Hematopoietic multipotent progenitor cell (in vitro differentiated cells): ENCODE measurements at places on chromosomes 2 and 18.

DNA sequence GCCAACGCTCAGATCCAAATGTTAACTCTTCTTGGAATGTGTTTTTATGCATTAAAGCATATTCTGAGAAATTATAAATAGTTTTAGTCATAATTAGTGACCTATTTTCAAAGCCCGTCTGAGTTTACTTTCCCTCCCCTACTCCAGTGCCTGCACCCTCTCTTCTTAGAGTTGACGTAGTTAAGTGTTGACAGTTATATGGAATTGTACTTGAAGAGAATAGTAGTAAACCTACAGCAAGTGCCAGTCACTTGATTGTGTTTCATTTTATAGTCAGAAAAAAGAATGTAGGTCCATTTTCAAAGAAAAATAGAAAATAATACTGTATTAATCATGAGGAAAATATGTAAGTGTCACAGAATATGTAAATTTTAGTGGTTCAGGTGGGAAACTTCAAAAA lies 41.2 kb downstream of the ZCCHC2 start:
- no peak for DNase-seq

GRCh38 chr2:12116228-12116750 lies 369.9 kb downstream of the LPIN1 start:
- no peak for DNase-seq

- no peak for DNase-seq
Observed at GRCh38 chr2:191009541-191010374, 4.2 kb downstream of the STAT1 start.

- no peak for DNase-seq
Observed at GRCh38 chr18:36758623-36759022, 70.2 kb downstream of the TPGS2 start.

DNA sequence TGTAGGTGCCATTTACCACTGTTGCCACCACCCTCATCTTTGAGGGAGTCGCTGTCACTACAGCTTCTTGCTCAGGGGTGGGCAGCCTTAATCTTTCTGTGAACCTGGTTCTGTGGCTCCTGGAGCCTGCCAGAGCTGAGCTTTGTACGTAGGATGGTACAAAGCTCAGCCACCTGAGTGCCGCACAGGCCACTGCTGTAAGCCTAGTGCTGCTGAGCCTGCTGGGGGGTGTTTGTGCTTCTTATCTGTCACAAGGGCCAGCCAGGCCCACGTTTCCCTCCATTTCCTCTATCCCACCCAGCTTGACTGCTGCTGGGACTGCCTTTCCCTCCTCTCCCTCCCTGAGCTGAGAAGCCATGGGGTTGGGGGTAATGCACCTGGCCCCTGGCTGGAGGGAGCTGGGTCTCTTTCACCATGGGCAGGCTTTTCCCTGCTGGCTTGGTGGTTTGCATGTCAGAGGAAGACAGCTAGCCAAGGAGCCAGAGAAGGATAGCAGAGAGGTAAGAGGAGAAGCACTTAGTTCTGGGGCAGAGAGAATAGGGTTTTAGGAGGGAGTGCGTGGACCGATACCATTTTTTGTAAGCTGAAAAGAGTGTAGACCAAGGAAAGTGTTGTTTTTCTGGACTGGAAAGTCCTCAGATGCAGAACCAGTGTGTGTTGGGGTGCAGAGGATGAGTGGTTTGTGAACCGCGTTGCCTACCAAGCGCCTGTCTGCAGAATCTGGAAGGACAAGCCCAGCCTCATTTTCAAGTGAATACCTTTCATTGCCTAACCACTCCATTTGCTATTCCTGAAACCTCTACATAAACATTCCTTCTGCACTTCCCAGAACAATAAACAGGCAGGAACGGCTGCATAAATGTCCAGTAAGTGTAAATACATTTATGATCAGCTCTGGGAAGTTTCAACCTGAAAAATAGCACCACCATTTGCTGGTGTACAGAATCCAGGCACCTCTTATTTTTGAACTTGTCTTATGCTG lies 45.1 kb upstream of the FHL2 start:
- no peak for DNase-seq

GRCh38 chr2:125516496-125517109 lies 1139.4 kb upstream of the GYPC start:
- no peak for DNase-seq

DNA sequence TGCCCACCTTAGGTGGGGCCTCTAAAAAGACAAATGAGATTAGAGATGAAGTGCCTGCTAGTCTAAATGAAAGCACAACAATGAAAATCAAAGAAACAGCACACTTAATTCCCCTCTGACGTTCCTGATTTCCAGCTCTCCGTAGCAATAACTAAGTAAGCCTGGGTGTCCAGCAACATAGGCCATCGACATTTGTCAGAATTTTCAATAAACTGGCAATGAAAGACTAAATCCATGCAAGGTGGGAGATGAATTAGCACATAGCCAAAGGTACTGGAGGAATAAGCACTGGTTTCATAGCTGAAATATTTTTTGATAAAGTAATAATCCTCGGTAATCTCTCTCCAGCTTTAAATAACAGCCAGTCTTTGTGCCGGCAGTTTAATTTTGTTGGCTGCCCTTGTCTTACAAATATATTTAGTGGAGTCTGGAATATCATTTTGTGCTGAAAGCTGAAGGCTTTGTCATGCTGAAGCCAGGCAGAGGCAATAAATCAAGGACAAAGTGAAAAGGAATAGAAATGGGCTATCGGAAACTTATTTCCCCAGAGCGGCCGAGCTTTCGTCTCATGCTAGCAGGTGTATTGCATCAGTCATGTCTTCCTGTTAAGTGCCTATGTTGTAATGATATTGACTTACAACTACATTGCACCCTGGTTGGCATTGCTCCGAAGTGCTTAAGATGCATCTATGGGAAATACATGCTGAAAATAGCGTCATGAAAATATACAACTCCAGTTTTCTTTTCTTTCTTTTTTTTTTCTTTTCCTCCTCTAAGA lies 790.1 kb downstream of the CNTNAP5 start:
- no peak for DNase-seq

DNA sequence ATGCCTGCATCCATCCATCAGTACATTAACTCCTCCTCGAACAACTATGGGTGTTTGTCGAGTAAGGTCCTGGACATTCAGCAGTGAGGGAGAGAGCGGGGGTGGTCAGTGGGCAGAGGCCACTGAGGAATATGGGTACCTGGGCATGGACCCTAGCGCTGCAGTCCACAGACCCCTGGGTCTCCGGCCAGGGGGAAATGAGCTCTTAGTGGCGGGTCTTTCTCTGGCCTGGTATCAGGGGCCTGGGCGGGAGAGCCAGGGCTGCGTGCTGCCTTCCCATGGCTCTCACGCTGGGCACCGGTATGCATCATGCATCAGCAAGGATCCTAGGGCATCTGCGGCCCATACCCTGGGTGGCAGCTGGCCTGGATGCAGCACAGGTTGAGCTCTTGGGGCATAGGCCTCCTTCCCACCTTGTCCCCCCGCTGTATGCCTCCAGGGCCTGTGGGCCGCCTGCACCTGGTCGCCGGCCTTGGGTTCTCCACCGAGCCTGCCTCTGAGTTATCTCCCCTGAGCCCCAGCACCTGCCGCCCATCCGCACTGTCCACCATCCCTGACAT lies 1.3 kb upstream of the MOCOS start:
- DNase-seq, result no peak

DNA sequence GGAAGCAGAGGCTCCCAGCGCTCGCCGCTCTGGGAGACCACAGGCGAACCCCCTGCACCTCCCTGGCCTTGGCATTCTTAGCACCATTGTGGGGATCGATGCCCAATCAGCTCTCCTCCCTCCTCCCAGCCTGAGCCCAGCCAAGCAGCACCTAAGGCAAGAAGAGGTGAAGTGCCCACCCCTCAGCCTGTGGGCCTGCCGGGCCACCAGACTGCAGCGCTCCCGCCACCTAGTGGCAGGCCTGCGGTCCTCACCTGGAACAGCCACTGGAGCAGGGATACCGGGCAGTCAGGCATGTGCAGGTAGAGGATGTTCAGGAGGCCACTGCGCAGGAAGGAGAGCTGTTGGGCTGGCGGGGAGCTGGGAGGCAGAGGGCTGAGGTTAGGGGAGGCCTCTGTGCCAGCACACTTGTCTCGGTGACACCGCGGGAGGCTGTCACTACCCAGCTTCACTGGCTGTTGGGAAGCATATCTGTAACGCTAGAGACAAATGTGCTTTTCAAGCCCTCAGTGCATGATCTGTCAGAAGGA lies 35.2 kb downstream of the FAM178B start:
- DNase-seq, result peak; percentile 52

DNA sequence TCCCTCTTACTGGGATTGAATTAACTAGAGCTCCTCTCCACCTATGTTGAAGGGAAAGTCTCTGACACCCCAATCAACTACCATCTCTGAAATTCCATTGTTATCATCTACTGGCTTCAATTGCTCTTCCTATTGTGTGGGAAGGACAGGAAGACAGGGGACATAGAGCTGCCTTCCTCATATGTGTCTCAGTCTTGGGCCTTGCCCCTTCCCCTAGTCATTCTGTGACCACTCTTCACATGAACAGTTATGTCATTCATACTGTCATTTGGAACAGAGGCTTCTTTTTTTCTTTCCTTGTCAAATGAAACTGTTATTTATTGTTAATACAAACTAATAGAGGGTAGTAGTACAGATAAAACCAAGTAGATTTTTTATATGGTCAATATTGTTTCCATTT lies 69.6 kb upstream of the EMILIN2 start:
- DNase-seq, result no peak
